Amniotic stem cell (primary cell): ENCODE measurements at places on chromosomes 11 and 22.

DNA sequence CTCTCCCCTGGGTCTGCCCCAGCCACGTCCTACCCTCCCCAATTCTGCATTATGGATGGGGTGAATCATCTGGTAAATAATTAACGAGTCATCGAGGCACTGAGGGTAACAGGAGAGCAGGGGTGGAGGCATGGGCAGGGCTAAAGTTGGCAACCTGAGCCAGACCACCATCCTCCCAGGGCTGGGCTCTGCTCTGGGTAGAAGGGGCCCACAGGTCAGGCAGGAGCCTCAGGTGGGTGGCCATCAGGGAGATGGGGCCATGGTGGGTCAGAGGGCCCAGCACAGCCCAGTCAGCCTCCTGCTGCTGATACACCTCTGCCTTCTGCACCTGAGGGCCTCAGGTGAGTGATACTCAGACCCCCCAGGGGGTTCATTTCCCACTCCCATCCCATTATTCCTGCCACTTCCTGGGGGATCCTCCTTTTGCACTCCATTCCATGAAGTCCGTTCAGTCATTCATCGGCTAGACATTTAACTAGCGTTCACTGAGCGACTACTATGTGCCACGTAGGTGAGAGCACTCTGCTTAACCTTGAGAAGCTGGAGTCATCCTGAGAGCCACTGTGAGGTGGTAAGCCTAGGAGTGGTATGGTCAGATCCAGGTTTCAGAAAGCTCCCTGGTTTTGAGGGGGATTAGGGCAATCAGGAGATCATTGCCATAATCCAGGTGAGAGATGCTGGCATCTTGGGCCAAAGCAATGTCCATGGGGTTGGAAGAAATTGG lies at the start of gene VSIG10L2:
Gene VSIG10L2, plus strand, starts transcription at position 248 of the 724 bp plus-strand sequence. Its CDS starts 12 bp downstream, at position 260.
- DNase-seq: no peak

DNA sequence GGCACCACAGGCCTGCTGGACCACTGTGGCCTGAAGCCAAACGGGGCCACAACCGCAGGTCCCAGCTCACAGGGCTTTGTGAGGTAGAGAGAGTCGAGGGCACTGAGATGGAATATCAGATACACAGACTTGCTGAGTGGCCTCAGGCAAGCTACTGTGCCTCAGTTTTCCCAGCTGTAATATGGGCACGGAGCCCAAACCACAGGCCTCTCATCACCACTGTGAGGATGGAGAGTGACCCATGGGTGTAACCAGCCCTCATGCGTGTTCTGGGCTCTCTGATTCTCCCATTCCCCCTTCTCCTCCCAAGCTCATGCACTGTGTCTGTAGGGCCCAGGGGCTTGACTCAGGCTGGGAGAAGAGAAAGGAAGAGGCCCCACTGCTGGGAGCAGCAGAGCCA lies 4.2 kb downstream of the UNC93B1 start:
- DNase-seq: no peak

GRCh38 chr11:124746621-124747243 lies 5.3 kb downstream of the VSIG2 start:
- no peak for DNase-seq

DNA sequence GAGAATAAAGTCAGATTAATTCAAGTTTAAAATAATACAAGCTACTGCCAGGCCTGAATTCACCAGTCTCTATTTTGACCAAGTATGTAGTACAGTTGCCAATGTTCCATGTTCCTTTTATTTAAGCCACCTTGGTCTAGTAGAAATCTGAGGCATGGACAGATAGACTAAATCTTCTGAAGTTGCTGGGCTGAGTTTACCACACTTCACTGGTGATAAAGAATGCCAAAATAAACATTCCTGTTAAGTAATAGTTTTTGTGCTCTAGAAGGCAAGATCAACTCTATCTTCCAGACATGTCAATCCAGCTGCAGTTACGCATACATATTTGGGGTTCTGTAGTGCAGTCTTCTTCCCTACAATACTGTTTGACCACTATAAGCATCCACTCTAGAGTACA lies 83.9 kb upstream of the C11orf87 start:
- DNase-seq: no peak

- no peak for DNase-seq
Observed at GRCh38 chr11:123351375-123351774, 78.7 kb upstream of the GRAMD1B start.

DNA sequence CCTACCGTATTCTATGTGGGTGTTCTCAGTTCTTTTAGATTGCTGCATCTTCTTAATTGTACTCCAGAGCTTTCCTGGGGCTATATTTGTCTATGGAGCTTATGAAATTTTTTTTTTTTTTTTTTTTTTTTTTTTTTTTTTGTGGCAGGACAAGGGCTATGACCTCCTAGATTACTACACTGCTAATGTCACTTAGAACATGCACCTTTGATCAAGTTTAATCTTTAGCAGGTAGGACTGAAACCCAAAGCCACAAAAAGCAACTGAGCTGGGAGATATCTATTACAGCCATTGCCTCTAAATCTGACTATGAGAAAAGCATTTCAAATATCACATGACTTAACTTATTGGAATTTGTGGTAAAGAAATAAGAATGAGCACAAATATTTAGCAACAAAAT lies 21.7 kb upstream of the ABTB2 start:
- DNase-seq: no peak

- DNase-seq: no peak
Observed at GRCh38 chr11:92376146-92376599, 151.6 kb downstream of the FAT3 start.

- no peak for DNase-seq
Observed at GRCh38 chr22:29212743-29213142, 7.0 kb downstream of the EMID1 start.

GRCh38 chr11:20647976-20648565 lies 21.3 kb upstream of the NELL1 start:
- peak; percentile 0 for DNase-seq

DNA sequence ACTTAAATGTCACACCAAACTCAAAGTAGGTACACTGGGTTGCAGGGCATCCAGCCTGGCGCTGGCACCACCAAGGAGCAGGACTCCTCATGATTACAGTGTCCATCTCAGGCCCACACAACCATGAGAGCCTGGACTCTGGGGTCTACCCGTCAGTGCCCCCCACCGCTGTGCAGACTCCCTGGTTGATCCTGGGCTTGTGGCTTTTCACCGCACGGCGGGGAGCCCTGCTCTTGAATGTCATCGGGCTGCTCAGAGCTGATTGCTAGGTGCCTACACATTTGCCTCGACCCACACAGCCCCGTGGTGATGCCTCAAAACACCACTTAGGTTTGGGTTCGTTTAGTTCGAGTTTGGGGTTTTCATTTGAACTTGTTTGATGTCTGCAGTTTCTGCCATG lies 63.0 kb downstream of the WNT11 start:
- DNase-seq: no peak

- DNase-seq: no peak
Observed at GRCh38 chr11:117819096-117820040, 5.2 kb downstream of the FXYD2 start.
